ENCODE measurements at places on chromosomes 2 and 18.

- no peak for DNase-seq
Measured at GRCh38 chr2:70104231-70105111, 17.2 kb downstream of the PCBP1 start.

- no peak for DNase-seq
Measured at GRCh38 chr2:24986372-24986771, 14.6 kb upstream of the DNAJC27 start.

- DNase-seq: no peak
Measured at GRCh38 chr18:58657081-58657480, 14.2 kb upstream of the MALT1 start.

GRCh38 chr2:205629091-205629776 is 53.1 kb upstream of the NRP2 start:
- DNase-seq: no peak

- DNase-seq: no peak
Measured at GRCh38 chr2:223959688-223960087, 2.4 kb downstream of the MRPL44 start.

DNA sequence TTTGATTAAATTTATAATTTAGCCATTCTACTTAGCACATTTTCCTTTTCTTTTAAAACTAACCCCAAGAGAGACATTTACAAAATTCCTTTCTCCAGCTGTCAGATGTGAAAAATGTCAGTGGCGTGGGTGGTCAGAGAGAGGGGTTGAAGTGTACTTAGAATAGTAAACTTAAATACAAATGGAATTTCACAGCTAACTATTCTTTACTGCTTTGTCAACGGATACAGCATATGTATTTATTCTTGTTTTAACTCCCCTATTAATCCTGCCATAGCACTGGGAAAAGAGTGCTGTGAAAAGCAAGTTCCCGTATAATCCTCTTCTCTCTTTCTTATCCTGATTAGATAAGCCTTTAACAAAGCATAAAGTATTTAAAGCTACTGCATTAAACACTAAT is 191.4 kb upstream of the CHAC2 start:
- DNase-seq: no peak

GRCh38 chr2:187360286-187360685 is 87.8 kb downstream of the CALCRL start:
- no peak for DNase-seq

DNA sequence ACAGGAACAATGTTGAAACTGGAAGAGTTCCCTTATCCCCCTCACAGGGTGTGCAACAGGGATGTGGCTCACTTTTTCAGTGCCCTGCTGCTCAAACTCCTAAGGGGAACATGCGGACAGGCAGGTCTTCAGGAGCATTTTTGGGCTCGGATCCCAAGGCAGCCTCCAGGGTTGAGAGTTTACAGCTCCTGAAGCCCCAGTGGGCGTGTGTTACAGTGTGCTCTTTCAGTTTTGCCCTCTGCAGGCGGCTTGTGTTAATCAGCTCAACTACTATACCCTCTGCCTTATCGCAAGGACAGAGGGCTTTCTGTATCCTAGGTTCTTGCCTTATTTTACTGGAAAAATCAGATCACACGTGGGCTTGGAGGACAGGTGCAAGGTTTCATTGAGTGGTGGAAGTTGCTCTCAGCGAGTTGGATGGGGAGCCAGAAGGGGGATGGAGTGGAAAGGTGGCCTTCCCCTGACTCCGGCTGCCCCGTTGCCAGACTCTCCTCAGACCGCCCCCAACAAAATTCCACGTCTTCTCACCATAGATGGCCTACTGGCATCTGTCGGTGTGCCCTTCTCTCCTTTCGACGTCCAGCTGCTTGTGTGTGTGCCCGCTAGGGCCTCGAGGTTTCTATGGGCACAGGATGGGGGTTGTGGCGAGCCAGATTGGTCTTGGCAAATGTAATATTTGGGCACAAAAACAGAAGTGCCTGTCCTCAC is 541.9 kb downstream of the TMX3 start:
- no peak for DNase-seq

DNA sequence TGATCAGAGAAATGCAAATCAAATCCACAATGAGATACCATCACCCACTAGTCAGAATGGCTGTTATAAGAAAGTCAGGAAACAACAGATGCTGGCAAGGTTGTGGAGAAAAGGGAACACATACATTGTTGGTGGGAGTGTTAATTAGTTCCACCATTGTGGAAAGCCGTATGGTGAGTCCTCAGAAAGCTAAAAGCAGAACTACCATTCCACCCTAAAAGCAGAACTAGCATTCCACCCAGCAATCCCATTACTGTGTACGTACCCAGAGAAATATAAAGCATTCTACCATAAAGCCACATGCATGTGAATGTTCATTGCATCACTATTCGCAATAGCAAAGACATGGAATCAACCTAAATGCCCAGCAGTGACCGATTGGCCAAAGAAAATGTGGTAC is 60.7 kb downstream of the ANKRD62 start:
- no peak for DNase-seq

GRCh38 chr2:31567679-31568078 is 13.1 kb downstream of the SRD5A2 start:
- no peak for DNase-seq

- DNase-seq: no peak
Measured at GRCh38 chr2:155997538-155997937, 335.0 kb downstream of the NR4A2 start.

DNA sequence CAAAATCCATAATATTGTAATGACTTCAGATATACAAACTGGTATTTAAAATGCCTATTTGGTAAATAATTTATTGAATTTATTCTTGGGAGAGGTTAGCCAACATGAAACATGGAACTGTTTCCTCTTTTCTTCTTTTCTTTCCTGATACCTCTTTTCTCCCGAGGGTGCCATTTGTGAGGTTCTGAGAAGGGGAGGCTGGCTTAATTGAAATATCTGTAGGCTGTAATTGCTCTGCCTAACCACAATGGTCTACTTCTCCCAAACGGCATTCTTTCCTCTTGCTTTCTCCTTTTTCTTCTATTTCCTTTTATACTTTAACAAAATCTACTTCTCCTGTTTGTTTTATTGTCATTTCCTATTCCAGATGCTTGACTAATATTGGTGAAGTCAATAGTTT is 114.9 kb downstream of the TCF4 start:
- no peak for DNase-seq

DNA sequence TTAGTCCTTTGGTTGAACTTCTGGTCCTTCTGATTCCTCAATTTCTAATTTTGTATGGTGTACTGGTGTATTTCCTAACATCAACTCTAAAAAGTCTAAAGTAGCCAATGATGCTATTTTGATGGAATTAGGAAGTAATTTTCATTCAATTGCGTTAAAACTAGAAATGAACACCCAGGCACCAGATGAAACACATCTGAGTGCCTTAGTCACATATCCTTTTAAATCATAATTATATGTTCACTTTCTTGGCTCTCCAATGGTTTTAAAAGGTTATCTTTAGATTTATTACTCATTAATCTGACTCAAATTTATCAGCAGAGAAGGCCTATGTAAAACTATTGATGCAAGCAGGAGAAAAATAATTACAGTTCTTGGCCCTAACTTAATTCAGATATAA is 119.7 kb downstream of the GAREM1 start:
- no peak for DNase-seq

DNA sequence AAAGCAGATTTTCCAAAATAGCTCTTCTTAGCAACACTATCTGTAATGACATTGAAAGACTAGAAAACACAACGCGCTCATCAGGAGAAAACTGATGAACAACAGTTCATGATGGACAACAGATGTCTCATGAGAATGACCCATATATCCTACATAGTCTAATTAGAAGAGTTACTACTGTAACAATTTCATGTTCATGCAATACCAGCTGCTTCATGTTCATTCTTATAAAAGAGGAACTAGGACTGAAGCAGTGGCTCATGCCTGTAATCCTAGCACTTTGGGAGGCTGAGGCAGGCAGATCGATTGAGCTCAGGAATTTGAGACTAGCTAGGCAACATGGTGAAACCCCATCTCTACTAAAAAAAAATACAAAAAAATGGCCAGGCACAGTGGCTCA is 22.7 kb downstream of the TRAPPC8 start:
- no peak for DNase-seq

GRCh38 chr18:74804677-74805076 is 207.0 kb downstream of the ZNF407 start:
- no peak for DNase-seq

GRCh38 chr2:26650713-26651469 is 9.7 kb upstream of the CIB4 start:
- no peak for DNase-seq

DNA sequence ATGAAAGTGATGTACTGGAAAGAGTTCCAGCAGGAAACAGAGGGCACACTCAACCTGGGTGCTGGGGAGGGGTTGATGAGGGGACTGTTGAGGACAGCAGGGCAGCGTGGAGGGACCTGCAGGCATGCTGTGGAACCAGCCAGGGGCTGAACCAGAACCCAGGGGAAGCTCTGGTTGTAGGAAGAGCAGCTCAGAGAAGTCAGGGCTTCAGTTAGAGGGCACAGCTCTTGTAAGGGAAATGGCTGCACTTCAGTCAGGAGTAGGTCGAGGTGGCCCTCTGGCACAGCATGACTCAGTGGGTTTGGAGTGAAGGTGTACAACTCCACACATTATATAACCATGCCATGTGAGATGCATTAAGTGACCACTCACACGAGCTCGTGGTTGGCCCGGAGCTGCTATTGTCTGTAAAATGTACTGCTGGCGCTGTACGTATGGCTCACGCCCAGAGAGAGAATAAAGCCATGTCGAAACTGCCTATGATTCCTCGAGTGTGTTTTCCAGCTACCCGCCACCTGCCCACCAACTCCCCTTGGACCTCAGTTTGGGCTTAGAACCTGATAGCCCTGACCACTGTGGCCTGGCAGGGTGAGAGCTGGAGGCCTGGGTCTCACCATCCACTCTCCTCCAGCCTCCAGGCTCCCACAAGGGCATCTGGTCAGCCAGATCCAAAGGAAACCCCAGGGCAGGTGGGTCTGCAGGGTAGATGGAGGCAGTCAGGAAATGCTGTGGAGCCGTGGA is 136.5 kb upstream of the HS6ST1 start:
- no peak for DNase-seq

GRCh38 chr2:167509586-167509985 is 621.3 kb downstream of the XIRP2 start:
- no peak for DNase-seq

GRCh38 chr2:180443888-180444287 is 436.8 kb upstream of the CWC22 start:
- no peak for DNase-seq

DNA sequence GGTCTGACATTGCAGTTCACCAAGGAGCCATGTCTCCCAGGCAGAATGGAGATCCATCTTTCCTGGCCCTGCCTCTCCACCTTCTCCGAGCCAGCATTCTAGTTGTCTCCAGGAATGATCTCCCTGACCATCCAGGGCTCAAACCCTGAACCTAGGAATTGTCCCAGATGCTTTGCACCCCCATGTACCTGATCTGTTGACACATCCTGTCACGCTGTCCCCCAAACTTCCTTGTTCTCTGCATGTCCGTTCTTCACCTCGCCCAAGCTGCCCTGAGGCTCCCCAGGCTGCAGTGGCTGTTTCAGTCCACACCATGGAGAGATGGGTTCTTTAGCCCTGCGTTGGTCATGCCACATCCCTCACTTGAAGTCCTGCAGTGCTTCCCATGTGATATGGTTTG is 7.0 kb upstream of the MBP start:
- DNase-seq: no peak

DNA sequence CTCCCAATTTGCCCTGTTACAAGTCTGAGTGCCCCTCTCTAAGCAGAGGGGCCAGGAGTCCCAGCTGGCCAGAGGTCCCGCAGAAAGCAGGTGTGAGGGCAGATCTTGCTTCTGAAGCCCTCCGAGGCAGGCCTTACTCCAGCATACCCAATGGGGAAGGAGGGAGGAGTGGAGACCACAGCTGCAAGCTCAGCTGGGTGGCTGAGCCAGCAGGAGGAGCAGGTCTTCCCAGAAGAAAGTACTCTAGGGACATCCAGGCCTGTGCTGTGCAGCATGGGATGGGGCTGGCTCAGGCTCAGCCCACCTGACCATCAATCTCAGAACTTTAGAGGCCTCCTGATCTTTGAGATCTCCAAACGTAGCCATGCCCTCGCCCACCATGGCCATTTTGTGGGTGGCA is 31.3 kb downstream of the PLB1 start:
- no peak for DNase-seq

All from stimulated activated naive B cell treated with anti-CD40 and anti-IgM and Interleukin-4, amounts not matched to agents 10 μg/mL and 1 μg/mL and 100 μg/mL, for 72 hours (primary cell).